ENCODE measurements at places on chromosomes 1 and 21.

GRCh38 chr1:177487481-177487880 is 316.7 kb downstream of the BRINP2 start:
- DNase-seq: no peak

DNA sequence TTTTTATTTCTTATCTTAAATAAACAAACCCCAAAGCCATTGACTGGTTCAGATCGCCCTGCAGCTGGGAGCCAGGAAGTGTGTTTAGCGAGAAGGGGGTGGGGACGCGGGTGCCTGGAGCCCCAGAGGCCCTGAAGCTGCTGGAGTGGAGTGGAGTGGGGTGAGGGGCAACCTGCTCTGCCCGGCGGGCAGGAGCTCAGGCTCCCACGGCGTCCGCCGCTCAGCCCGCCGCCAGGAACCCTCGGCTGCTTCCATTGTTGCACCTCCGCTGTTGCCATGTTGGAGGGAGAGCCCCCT is 673 bp downstream of the PIK3C2B start:
- no peak for DNase-seq

- DNase-seq: no peak
Measured at GRCh38 chr21:41671859-41672542, 94.9 kb downstream of the RIPK4 start.

- DNase-seq: no peak
Measured at GRCh38 chr1:91798740-91799139, 87.2 kb downstream of the TGFBR3 start.
